ENCODE measurements at places on chromosomes 6 and 20.

DNA sequence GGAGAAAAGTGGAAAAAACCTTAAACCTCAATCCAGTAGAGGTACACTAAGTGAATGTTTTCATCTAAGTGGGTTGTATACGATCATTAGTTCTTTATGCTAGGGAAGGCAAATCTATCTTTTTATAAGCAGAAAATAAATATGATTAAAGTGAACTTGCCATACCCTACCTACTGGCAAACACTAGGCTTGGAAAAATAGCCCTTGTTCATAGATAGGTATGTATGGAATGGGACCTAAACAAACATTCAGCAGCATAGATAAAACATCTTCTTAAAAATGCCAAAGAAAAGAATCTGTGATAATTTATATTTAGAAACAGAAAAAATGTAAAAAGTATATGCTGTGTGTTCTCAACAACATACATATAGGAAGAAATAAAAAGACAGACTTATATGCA is 18.8 kb downstream of the REV3L start:
- no peak for DNase-seq

DNA sequence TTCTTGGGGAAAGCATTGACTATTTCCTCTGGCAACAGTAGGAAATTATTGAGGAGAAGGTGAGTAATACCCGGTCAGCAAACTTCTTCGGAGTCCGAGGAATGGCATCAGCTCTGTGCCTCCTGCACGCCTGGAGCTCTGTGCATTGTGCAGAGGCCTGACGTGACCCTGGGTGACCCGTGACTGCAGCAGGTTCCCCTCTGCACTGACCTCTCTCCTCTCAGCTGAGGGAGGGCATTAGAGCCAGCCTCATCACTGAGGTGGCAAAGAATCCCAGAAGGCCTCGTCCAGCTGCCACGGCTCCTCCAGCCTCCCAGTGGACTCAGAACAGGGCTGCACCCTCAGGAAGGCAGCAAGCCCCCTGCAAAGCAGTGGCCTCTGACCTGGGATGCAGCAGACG is 502.9 kb downstream of the CD83 start:
- DNase-seq: no peak

- DNase-seq: no peak
These were observed 86.9 kb downstream of the QKI start for GRCh38 chr6:163501439-163501838.

GRCh38 chr20:22802296-22802695 is 217.9 kb upstream of the FOXA2 start:
- DNase-seq: no peak

All from DMS153 (cell line).